ENCODE measurements at places on chromosomes 16 and 17.

DNA sequence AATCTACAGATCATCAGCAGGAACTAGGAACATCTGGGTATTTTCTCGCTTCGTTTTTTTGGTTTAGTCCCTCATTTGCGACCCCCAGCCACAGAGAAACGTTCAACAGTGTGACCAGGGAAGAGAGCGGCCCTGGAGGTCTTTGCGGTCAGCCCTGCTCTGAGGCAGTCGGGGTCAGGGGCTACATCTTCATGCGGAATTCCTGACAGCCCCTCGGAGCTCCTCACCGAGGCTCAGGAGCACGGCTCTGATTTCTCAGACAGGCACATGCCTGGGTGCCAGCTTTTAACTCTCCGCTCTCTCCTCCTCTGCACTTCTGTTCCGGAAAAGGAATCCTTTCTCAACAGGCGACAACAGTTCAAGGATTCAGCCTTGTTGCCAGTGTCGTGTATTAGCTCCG is 8.0 kb upstream of the WDR45B start:
- no peak for DNase-seq

DNA sequence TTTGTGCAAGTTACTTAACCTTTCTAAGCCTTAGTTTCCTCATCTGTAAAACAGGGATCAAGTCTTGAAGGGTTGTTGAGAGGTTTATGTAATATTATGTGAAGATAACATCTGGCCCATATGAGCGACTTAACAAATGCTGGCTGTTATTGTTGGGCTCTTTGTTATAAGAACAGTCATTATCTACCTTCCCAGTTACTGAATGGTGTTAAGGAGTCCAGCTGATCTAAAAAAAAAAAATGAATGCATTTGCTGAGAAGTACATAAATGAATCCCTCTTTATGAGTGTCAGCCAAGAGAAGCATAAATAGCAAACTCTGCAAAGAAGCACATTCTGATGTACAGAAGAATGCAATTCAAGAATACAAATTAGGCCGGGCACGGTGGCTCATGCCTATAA is 24.3 kb upstream of the MED13 start:
- no peak for DNase-seq

DNA sequence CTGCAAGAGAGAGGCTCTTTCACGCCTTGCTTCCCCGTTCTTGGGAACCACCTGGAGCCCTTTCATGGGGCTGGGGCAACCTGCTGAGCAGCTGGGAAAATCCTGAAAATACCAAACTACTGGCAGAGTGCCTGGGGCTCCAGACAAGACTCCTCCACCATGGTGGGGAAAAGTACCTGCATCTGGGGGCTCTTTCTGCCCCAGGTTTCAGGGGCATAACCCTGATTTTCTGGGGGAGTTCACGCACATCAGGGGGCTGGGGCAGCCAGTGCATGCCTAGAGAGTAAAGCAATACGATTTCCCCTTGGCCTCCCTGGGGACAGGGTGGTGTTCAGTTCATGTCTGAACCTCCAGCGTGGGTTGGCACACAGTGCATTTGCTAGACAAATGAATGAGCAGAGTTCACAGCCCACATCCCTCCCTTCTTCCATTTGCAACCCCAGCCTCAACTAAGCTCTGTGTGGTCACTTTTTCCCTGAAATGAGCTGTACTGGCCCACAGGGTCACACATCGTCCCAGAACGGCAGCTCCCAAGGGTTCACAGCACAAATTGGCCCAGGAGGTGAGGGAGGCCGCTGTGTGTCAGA is 5.2 kb upstream of the CDC42EP4 start:
- DNase-seq, result no peak

DNA sequence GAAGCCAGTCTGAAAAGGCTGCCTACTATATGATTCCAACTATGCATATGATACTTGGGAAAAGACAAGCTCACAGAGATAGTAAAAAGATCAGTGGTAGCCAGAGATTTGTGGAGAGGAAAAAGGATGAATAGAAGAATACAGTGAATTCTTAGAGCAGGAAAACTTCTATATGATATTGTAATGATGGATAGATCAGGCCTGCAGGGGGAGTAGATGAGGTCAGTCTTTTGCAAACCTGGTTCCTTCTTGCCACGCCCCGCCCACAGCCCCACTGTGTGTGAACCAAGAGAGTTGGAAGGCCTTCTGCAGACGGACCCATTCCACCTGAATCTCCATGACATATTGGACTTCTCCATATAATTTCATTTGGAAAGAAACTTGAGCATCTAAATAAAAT is 761 bp upstream of the CCL8 start:
- DNase-seq, result no peak

DNA sequence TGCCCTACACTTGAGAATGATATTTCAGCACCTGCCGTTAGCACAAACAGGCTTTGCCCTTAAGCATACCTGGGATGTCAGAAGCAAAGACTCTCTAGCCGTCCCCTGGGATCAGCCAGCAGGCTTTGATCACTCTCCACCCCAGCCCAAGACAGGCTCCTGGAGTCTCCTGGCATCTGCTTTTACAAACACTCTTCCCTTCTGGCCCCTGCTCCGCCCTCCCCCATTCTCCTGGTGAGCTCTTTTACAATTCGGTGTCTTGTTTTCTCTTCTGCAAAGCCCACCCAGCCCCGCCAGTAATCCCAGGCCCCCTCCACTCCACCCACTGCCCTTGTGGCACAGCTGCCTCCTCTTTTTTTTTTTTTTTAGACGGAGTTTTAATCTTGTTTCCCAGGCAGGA is 50.4 kb downstream of the KATNIP start:
- no peak for DNase-seq

DNA sequence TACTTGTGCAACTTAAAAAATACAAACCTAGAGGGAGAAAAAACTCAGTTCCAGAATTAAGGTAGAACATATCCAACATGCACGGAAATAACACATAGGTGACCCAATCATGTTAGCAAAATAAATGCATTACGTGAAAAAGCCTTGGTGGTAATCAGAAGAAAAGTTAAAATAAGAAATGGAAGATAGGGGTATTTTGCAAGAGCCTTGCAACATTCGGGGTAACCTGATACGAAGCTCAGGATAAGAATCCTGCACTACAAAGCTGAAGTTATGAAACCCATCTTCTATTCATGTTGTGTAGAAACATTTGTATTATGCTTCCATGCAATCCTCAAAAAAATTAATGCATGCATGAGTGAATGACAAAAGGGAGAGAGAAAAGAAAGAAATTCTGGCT is 33.1 kb downstream of the CHCT1 start:
- DNase-seq, result peak; percentile 76

DNA sequence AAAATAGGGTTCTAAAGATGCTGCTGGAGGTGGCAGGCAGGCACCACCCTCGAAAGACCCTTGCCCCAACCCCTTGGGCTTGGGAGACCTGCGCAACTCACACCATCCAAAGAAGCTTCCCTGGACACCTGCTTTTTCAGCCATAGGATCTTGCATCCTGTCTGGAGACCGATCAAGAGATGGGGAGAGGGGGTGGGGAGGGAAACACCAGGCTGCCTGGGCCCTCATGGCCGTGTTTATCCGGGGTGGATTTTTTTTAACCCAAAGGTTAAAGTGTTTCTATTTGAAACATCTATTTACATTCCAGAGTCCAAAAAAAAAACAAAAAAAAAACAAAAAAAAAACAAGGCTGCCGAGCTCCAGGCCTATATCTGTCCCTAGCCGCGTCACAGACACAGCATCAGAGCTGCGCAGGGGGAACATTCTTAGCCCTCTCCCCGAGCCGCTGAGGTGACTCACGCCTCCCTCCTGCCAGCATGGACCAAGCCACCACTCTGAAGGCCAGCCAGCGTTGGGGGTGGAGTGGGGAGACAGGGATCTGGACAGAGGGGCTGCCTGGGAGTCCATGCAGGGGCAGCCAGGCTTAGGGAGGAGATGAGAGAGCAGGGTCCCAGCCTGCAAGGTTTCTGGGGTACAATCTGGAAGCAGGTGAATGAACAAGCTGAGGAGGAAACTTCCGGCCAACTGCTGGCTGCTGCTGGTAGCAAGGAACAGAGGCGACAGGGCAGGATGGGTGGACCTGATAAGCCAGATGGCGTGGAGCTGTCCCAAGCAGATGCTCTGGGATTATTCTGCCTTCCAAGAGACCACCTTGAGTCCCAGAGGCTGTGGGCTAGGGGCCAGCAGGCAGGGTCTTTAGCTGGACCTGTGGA is 14.8 kb downstream of the HDAC5 start:
- DNase-seq, result peak; percentile 96

GRCh38 chr17:72388765-72389473 is 268.1 kb downstream of the SOX9 start:
- peak; percentile 39 for DNase-seq

GRCh38 chr17:82134101-82134500 is 36.1 kb upstream of the FASN start:
- DNase-seq, result no peak

DNA sequence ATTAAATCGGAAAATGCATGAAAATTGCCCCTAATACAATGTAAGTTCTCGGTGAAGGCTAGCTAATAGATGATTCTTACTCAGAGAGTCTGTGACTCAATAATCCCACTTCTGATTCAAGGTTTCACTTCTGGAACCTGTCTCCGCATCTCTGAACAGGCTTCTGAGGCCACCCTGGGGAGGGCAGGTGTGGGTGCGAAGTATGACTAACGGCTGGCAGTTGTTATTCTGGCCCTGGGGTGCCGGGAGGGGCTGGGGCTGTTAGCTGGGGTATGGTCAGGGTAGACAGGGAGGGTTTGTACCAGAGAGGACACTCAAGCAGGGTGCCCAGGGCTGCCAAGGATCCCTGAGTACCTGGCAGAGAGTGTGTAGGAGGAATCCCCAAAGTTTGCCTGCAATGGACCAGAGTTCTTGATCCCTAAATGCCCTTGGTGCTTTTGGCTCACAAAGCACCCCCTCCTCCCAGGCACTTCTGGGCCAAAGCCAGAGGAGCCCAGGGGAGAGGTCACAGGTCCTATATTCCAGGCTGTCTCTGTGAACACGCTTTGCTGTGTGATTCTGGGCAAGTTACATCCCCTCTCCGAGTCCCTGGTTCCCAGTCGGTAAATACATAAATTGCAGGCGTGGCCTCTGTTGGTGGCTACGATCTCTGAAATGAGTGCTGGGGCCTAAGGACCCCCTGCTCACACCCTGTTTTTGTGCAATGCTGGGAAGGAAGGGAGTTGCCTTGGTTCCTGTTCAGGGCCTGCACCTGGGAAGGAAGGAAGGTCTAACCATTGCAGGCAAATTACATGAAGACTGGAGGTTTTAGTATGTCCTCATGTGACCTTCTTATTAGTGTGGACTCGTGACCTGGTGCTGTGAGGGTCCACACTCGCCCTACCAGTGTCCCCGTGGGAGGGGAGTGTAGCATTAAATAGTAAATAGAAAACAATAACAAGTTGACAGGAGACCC is 49.9 kb upstream of the CPNE2 start:
- DNase-seq, result peak; percentile 83

DNA sequence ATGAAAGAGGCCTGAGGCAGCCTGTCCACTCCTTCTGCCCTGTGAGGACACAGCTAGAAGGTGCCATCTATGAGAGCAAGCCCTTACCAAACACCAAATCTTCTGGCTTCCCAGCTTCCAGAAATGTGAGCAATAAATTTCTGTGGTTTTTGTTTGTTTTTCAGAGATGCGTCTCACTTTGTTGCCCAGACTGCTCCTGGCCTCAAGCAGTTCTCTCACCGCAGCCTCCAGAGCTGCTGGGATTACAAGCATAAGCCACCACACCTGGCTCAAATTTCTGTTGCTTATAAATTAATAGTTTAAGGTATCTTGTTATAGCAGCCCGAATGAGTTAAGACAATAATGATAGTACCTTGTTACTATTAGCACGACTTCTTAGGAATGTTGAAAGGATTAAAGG is 12.5 kb upstream of the SLC16A11 start:
- DNase-seq, result peak; percentile 65

GRCh38 chr17:56596691-56597494 is 3.4 kb downstream of the NOG start:
- no peak for DNase-seq

DNA sequence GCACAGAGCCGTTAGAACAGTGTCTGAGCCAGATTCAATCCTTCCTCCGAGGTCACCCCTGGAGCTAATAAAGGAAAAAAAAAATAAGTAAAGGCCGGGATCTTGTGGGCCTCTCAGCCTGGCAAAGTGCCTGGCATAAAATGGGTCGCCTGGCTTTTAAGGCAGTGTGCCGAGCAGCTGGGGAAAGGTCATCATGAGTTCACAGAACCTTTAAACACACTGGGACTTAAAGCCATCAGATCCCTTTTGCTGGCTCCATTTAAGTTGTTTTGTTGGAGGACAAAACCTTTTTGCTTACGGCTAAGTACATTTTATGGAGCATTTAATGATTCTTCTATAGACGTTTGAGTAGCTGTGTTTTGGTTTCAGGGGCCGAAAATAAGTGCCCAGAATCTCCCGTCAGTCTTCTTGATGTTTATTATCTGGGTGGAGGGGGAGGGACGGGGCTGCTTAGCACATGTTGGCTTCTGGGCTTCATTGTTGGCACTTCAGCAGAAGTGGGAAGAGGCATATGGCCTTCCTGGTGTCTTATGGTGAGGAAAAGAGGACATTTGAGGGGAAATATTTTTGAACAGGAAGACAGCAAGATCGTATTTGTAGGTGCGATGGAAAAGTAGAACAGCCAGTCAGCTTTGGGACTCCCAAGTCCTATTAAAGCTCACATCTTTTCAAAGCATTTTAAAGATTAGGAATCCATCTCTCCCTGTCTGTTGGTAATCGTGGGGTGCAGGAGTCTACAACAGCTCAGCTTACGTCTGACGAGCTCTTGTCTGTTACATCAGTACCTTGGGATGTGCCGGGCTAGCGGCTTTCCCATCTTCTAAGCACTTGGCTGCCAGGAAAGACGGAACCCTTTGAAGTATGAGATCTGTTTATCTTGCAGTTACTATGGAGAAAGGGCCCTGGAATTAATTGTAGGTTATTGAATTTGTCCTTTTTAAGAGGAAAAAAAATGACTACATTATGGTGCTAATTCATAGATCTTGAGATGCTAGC is 31.1 kb downstream of the RBFOX1 start:
- no peak for DNase-seq

- no peak for DNase-seq
Measured at GRCh38 chr17:38460716-38461630, 32.7 kb downstream of the ARHGAP23 start.

GRCh38 chr16:85165781-85166180 is 53.5 kb upstream of the CIBAR2 start:
- no peak for DNase-seq

- no peak for DNase-seq
Measured at GRCh38 chr17:81667754-81668153, 1.2 kb downstream of the CCDC137 start.

All from iris pigment epithelial cell (primary cell).